ENCODE measurements at places on chromosomes 1 and 21.

GRCh38 chr1:99600782-99601181, 45.1 kb upstream of the PALMD start:
- peak; percentile 31 for DNase-seq

DNA sequence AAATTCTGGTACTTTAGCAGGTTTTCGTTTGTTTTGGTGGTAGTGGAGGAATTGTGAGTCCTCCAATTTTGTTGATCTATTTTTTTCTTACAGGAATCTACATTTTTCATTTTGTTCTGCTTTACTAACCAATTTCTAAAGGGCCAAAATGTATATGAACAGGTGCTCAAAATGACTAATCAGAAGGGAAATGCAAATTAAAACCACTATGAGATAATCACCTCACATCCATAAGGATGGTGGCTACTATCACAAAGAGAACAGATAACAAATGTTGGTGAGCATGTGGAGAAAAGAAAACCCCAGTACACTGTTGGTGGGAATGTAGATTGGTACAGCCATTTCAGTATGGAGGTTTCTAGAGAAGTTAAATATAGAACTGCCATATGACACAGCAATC, 134.2 kb downstream of the LMO4 start:
- no peak for DNase-seq

- no peak for DNase-seq
These were observed 3.8 kb downstream of the ERI3 start for GRCh38 chr1:44351289-44351688.

DNA sequence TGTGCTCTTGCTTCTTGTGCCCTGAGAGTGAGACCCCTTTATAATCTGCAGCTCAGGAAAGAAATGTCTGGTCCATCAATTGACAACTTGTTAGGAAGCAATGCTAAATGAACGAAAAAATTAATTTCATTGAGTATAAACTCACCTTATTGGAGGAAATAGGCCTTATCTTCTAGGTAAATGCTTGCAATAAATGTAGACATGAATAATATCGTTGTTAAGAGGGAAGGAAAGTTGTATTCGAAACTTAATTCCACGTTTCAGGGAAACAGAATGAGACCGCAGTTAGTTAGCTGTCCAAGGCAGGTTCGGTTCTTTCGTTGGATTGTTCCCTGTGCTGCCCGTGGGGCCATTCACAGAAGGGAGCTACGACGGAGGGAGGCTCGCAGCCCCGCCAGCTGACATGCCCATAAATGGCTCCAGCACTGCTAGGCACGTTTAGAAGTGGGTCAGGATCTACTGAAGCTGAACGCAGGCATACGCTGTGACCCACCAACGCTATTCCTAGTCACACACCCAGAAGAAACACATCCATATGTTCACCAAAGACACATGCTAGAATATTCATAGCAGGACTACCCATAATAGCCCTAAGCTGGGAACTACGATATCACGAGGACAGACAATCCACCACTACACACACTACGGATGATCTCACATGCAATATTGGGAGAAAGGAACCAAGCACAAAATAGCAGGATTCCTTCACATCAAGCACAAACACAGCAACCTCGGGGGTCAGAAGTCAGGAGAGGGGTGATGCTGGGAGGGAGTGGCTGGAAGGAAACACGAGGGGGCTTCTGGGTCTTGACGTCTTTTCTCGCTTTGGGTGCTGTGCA, 56.2 kb upstream of the LBR start:
- no peak for DNase-seq

DNA sequence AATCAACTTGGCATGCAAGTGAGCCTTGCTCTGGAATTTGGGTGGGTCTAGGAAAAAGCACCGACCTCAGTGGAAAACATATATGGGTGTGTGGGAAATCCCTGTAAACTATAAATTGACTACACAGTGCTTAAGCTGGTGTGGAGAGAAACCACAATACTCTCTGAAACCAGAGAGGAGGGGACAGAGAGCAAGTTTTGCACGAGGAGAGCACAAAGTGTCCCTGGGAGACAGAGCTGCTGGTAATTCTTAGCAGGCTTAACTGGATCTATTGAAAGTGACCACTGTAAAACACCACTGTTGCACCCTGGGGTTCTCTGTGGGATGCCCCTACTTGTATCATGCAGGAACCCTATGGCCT, 12.8 kb downstream of the KCNJ15 start:
- peak; percentile 33 for DNase-seq

- DNase-seq: no peak
These were observed 67.2 kb downstream of the RPAP2 start for GRCh38 chr1:92366040-92366395.

Data from fibroblast of skin of right quadriceps (primary cell).